Stomach (tissue), 19 donors: ENCODE measurements at places on chromosomes 1 and 21.

GRCh38 chr1:203280061-203280460, 25.3 kb upstream of the BTG2 start:
- no peak for DNase-seq
- H3K4me3 ChIP-seq: no peak overlapping the region
- no peaks in the 10 kb centered on the region for H3K27me3 ChIP-seq

DNA sequence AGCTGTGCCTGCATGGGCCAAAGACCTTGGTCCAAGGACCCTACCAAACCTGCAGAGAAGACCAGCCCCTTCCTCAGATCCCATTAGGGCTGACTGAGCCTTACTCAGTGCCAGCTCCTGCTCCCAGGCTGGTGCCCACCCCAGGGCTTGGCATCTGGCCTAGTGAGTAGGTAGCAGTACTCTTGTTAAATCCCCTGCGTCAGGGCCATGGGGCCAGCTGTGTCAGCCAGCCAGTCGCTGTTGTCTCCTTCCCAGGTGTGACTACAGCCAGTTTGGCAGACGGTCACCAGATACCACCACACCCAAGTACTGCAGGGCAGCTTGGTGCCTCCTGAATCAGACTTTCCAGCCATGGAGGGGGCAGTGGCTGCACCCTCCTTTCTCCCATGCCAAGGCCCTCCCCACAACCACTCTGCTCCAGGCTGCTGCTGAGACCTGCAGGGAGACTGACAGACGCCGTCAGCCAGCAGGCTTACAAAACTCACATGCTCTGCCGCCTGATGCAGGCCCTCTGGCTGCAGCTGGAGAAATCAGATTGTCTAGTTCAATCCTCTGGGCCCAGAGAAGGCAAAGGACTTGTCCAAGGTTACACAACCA, 3.0 kb downstream of the TENT5B start:
- DNase-seq: peak; percentile 73
- peaks cover 75% of the 10 kb centered on the region for H3K4me1 ChIP-seq
- H3K36me3 ChIP-seq: peaks cover 15% of the 10 kb centered on the region

DNA sequence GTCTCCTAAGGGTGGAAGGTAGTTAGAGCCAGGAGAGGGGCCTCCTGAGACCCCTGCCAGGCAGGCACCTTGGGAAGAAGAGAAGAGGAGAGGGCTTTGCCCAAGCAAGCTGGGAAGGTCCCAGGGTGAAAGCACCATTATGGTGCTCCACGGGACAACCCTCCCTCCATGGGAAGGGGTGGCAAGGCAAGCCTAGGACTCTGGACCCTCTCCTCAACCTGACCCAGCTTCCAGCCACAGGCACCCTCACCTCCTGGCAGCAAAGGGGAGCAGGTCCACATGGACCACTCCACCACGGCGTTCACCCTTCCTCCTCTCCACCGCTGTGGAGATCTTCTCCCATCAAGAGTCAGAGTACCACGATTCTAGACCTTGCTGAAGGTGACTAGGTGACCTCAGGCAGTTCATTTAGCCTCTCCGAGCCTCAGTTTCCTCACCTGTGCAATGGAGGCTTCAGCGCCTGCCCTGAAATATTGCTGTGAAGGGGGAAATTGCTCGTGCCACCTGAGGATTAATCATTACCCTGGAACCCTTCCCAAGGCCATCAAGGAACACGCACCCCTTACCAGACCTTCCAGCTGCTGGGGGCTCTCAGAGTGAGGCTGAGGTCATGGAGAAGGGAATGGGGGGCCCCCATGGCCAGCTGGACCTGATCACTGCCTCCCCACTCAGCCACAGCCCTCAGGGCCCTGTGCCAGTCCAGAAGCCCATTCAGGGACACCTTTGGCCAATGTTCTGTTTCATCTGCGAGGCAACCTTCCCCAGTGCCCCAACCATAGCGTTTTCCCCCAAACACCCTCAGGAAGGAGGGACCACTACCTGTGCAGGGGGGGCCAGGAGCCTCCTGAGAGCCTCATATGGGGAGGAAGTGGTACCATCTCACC, 1.6 kb downstream of the RAP1GAP start:
- no peaks in the 10 kb centered on the region for H3K36me3 ChIP-seq
- H3K4me1 ChIP-seq: peaks cover 20% of the 10 kb centered on the region
- DNase-seq: no peak
- H3K27me3 ChIP-seq: peaks cover 40% of the 10 kb centered on the region
- no peak overlapping the region for H3K27ac ChIP-seq

DNA sequence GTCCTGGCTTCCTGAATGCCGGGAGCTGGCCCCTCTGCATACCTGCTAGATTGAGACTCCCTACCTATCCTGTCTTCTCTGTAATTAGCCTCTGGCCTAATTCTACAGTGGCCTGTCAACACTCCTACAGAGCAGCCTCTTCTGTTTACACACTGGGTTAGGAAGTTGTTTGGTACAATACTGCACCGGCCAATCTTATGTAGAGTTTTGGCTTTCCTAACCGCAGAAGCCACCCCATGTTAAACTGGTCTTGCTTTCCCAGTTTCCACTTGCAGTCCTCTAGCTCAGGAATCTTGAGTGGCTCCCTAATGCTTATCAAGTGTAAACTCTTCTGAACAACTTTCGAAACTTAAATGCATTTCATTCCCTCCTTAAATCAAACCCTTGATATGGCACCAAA, 42.8 kb downstream of the DPH5 start:
- DNase-seq: no peak
- no peaks in the 10 kb centered on the region for H3K4me1 ChIP-seq
- H3K36me3 ChIP-seq: no peaks in the 10 kb centered on the region
- no peak overlapping the region for H3K4me3 ChIP-seq

GRCh38 chr21:27026501-27026900, 59.6 kb upstream of the ADAMTS5 start:
- H3K27ac ChIP-seq: no peak overlapping the region
- H3K4me3 ChIP-seq: no peak overlapping the region
- H3K27me3 ChIP-seq: no peaks in the 10 kb centered on the region
- H3K36me3 ChIP-seq: no peaks in the 10 kb centered on the region
- H3K4me1 ChIP-seq: no peaks in the 10 kb centered on the region

DNA sequence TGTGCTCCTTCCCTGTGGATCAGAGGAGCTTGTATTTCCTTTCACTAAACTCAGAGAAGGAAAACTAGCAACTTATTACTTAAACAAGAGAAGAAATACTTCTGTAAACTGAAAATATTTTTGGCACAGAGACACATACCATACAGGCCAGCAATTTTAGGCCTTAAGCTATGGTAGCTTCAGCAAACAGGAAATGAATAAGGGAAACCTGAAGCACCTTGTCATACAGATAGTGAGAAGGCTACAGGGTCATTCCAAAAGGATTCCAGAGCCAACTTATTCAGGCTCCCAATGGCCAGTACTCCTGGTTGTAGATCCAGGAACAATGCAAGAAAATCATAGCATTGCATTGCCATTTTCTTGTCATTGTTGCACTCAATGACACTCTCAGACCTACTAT, 9.1 kb upstream of the KYAT3 start:
- peaks cover 15% of the 10 kb centered on the region for H3K36me3 ChIP-seq
- H3K27ac ChIP-seq: no peak overlapping the region
- DNase-seq: no peak
- no peaks in the 10 kb centered on the region for H3K4me1 ChIP-seq

GRCh38 chr1:224510880-224511645, 76.5 kb upstream of the WDR26 start:
- H3K36me3 ChIP-seq: no peaks in the 10 kb centered on the region
- no peak for DNase-seq
- H3K4me1 ChIP-seq: no peaks in the 10 kb centered on the region
- no peak overlapping the region for H3K27ac ChIP-seq

DNA sequence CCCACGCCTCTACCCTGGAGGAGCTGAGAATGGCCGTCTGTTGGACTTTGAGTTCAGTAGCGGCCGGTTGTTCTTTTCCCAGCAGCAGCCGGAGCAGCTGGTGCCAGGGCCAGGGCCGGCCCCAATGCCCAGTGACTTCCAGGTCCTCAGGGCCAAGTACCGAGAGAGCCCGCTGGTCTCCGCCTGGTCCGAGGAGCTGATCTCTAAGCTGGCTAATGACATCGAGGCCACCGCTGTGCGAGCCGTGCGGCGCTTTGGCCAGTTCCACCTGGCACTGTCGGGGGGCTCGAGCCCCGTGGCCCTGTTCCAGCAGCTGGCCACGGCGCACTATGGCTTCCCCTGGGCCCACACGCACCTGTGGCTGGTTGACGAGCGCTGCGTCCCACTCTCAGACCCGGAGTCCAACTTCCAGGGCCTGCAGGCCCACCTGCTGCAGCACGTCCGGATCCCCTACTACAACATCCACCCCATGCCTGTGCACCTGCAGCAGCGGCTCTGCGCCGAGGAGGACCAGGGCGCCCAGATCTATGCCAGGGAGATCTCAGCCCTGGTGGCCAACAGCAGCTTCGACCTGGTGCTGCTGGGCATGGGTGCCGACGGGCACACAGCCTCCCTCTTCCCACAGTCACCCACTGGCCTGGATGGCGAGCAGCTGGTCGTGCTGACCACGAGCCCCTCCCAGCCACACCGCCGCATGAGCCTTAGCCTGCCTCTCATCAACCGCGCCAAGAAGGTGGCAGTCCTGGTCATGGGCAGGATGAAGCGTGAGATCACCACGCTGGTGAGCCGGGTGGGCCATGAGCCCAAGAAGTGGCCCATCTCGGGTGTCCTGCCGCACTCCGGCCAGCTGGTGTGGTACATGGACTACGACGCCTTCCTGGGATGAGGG, 28.5 kb upstream of the SPSB1 start:
- H3K4me3 ChIP-seq: no peak overlapping the region
- DNase-seq: no peak
- H3K36me3 ChIP-seq: peaks cover 70% of the 10 kb centered on the region
- no peaks in the 10 kb centered on the region for H3K27me3 ChIP-seq
- H3K4me1 ChIP-seq: peaks cover 8% of the 10 kb centered on the region
- H3K27ac ChIP-seq: no peak overlapping the region

DNA sequence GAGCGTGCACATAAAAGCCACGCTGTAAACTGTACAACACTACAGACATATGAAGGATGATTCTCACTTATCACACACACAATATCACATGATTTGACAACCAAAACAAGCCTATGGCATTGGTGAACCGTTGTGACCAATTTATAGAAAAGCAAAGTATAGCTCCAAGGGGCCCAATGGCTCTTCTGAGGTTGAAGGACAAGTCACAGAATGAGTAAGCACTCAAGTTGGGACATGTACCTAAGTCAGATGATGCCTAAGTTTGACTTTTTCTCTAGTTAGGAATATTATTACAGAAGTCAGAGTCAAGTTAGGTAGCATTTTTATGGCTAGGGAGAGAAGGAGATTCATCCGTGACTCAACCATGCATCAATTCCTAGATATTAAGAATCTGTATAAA, 45.7 kb downstream of the PLPP3 start:
- DNase-seq: no peak
- peaks cover 19% of the 10 kb centered on the region for H3K36me3 ChIP-seq
- no peak overlapping the region for H3K27ac ChIP-seq
- H3K27me3 ChIP-seq: no peaks in the 10 kb centered on the region

GRCh38 chr1:93692451-93692861, 10.8 kb upstream of the BCAR3 start:
- H3K4me3 ChIP-seq: no peak overlapping the region
- H3K4me1 ChIP-seq: peaks cover 23% of the 10 kb centered on the region
- H3K27me3 ChIP-seq: no peaks in the 10 kb centered on the region
- H3K27ac ChIP-seq: peak overlapping the region; percentile 56
- DNase-seq: no peak
- H3K36me3 ChIP-seq: no peaks in the 10 kb centered on the region

DNA sequence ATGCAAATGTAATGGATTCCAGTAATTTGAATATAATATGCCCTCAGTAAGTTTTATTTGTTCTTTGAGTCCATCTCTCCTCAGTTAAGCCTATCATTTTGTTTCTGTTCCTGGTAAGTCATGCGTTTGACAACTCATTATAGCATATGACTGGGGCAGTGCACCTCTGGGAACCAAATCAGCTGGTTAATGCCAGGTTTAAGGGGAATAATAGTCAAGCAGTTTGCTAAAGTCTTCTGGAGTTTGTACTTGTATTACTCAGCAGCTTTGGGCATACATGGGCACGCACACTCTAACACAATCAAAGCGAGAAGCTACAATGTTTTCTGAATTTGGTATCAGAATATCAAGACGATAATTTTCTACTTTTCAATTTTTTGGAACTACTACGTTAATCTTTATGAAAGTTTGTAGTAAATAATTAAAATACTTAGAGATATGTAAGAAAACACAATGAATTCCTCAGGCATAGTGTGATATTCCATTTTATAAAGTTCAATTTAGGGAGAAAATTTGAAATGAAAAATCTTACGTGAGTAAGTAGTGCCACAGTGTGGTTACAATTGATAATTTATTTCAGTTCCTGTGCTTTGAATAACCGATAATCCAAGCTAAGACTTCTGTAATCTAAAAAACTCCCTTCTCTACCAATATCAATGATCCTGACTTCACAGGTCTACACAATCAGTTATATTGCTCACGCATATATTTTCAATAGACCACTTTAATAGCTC, 43.8 kb upstream of the KCTD3 start:
- H3K4me3 ChIP-seq: no peak overlapping the region
- no peak for DNase-seq
- no peaks in the 10 kb centered on the region for H3K4me1 ChIP-seq
- H3K27me3 ChIP-seq: no peaks in the 10 kb centered on the region

DNA sequence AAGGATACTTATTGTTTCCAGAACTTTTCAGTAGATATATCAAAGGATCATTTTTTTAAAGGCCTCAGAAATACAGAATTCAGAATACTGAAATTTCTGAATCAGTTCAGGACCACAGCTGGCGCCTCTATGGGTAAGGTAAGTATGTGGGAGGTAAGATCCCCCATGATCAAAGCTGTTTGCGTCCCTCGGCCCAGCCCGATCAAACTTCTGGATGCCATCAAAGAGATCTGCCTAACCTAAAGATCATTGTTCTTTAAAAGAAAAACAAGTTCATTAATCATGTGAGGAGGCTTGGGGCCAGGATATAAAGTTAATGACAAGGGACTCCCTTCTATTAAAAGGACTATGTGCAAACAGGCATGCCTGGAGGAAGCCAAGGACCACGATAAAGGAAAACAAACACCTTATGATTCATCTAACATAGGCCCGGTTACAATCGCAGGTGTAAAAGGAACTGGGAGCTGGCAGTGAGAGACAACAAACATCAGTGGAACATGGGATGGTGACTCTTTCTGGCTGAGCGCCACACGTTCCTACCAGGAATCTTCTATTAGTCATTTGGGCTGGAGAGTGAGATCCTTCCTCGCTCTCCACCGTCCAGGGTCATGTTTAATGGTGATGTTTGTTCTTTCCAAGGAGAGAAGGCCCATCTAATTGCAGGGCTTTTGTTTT, 2.8 kb upstream of the BACE2 start:
- DNase-seq: peak; percentile 89
- H3K4me1 ChIP-seq: peaks cover 40% of the 10 kb centered on the region
- peak overlapping the region; percentile 65 for H3K27ac ChIP-seq
- H3K36me3 ChIP-seq: no peaks in the 10 kb centered on the region
- no peaks in the 10 kb centered on the region for H3K27me3 ChIP-seq
